Breast epithelium (tissue), 4 donors: ENCODE measurements at places on chromosomes 4 and X. TPM values are rescaled to one million over a fixed set of nuclear protein-coding genes. Genes with fewer than 3 reads are reported as not detected.

C4orf51 gene
- not detected for total RNA-seq

- DNase-seq, result no peak
Observed at GRCh38 chr4:7857238-7857701, 82.4 kb downstream of the AFAP1 start.

DNA sequence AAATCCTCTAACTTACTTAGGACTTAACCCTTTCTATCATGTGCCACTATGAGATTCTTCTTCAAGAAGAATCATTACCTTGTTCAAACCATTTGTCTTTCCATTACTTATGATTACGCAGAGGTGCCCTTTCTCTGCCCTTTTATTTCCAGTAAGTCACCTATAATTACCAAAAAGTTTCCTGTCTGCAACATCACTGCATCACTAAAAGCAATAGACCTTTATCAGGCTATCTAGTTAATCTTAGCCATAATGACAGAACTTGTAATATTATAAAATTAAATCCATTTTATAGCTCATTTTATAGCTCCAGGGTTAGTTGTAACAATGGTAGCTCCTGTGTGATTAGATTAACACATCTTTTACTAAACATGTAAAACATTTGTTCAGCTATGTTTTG, 673.6 kb upstream of the PITX2 start:
- DNase-seq, result no peak

- DNase-seq, result no peak
Observed at GRCh38 chr4:140816806-140817510, 60.8 kb upstream of the TBC1D9 start.

- no peak for DNase-seq
Observed at GRCh38 chr4:15719506-15719905, 16.6 kb downstream of the BST1 start.

DNA sequence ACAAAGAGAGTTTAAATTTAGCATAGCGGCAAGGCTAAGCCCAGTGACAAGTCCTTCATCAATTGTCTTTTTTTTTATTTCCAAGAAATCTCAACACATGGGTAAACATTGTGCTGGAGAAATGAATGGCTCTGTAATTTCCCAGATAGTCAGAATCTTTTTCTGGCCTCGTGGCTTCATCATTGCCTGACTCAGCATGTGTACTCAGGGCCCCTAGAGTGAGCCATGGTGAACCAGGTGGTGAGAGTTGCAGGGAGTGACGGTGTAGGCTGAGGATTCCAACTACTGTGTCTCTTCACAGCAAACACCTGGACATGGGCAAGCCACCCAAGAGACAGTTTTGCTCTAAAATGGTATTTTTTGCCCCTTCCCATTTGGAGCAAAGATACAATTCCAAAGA, 43.1 kb upstream of the UCP1 start:
- DNase-seq, result no peak

DNA sequence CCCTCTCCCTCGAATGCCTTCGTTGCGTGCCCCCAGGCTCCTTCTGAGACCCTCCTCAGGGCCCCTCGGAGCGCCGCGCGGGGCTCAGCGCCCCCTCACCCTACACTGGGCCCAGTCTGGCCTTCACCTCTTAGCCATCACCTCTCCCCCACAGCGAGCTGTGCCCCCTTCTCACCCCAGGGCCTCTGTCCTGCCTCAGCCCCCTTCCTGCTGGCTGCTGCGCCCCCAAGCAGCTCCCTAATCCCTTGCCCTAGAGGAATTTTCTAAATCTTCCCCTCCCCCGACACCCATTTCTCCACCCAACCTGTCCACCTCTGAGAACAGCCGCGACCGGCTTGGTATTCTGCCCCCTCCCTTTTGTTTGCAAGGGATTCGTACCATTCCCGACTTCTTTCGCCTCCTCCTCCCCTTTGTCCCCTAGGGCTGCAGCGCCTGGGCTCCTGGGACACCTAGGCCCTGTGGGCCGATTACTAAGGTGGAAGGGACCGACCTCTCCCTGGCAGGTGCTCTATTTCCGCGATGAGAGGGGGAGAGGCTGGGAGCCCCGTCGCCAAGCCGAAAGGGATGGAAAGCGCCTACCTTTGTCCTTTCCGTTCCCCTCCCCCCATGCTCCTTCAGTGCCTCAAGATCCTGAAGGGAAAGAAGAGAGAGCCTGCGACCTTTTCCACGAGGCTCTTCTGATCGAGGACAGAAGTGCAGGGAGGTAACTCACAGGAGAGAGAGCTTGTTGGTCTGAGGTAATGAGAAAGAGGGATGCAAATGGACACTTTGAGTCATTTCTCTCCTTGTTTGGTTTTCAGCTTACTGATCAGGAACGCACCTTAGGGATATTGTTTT, 10.9 kb downstream of the DLG3 start:
- DNase-seq, result no peak

GRCh38 chr4:142598132-142598531, 248.0 kb downstream of the INPP4B start:
- DNase-seq, result no peak

DNA sequence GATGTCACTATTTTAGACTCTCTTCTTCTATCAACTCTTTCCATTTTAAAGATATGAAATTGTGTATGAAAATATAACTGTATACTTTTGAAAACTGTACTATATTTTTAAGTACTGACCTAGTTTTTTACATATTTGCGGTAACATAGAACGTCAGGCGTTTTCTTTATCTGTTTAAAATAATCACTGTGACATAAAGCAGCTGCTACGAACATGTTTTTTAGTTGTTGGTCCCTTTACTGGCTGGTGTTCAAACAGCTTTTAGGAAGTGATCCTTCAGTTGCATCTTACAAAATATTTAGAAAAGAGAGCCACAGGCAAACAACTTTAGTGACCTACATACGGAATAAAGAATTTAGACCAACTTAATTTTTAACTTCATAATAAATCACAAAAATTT, 73.1 kb downstream of the METTL14 start:
- DNase-seq, result no peak
